ENCODE measurements at places on chromosomes 2 and 18. TPM values are rescaled to one million over a fixed set of nuclear protein-coding genes. Genes with fewer than 3 reads are reported as not detected.
A peak's percentile ranks its signal among the peaks of the same experiment; 100 is the strongest.

Gene ID2
- polyA plus RNA-seq, result 2,821 TPM

- DNase-seq, result no peak
- no peak overlapping the region for H3K4me3 ChIP-seq
- no peaks in the 10 kb centered on the region for H3K27me3 ChIP-seq
- no peaks in the 10 kb centered on the region for H3K36me3 ChIP-seq
- no peak overlapping the region for H3K27ac ChIP-seq
- no peaks in the 10 kb centered on the region for H3K4me1 ChIP-seq
Measured at GRCh38 chr18:5152343-5153020, 44.6 kb downstream of the AKAIN1 start.

Gene SERPINB12
- not detected for polyA plus RNA-seq

DNA sequence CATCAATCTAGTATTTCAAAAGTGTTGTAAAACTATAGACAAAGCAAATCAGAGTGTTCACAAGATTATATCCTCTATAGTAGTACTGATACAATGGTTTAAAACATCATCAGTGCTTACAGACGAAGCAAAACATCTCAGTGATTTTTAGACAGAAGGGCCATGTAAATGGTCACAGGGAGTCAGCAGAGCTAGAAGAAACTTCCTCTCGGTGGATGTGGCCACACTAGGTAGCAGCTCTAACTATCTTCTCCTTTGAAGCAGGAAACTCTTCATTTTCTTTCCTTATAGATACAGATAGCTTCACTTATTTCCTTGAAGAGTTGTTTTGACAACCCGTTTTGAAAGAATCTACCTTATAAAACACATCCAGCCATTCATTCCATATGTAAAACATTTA lies 80.4 kb upstream of the CD226 start:
- no peaks in the 10 kb centered on the region for H3K27me3 ChIP-seq
- no peak overlapping the region for H3K27ac ChIP-seq
- DNase-seq, result no peak

GRCh38 chr2:26401739-26402541 lies at the start of gene DRC1:
Gene DRC1 (plus strand): TSS chr2:26401920. CDS start chr2:26401990, 70 bp downstream.
- DNase-seq, result peak; percentile 37
- no peaks in the 10 kb centered on the region for H3K36me3 ChIP-seq
- H3K4me1 ChIP-seq, result peaks cover 6% of the 10 kb centered on the region
- H3K27me3 ChIP-seq, result no peaks in the 10 kb centered on the region
- H3K4me3 ChIP-seq, result no peak within 1 kb of the TSS
- H3K27ac ChIP-seq, result no peak within 1 kb of the TSS

Gene RBM44
- not detected for polyA plus RNA-seq

DNA sequence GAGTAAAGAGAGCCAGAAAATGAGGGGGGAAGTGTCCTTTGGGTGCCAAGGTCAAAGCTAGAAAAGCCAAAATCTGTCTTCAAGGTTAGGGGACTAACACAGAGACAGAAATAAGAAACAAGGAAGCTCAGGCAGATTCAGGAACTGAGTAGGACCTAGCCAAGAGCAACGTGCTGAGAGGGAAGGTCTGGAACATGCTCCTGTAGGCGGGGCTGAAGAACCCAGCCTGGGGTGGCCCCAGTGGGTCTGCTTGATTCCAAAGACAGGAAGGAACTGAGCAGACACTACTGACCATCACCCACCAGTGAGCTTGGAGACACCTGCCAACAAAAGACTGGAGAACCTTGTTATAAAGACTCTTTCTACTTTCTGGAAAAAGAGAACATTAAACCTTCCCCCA lies 105.1 kb downstream of the SP3 start:
- no peak overlapping the region for H3K27ac ChIP-seq
- no peaks in the 10 kb centered on the region for H3K36me3 ChIP-seq
- peaks cover 14% of the 10 kb centered on the region for H3K4me1 ChIP-seq
- no peaks in the 10 kb centered on the region for H3K27me3 ChIP-seq
- H3K4me3 ChIP-seq, result no peak overlapping the region
- peak; percentile 44 for DNase-seq

Gene NXPH2
- polyA plus RNA-seq, result not detected

Gene MAPK4
- polyA plus RNA-seq, result not detected

DNA sequence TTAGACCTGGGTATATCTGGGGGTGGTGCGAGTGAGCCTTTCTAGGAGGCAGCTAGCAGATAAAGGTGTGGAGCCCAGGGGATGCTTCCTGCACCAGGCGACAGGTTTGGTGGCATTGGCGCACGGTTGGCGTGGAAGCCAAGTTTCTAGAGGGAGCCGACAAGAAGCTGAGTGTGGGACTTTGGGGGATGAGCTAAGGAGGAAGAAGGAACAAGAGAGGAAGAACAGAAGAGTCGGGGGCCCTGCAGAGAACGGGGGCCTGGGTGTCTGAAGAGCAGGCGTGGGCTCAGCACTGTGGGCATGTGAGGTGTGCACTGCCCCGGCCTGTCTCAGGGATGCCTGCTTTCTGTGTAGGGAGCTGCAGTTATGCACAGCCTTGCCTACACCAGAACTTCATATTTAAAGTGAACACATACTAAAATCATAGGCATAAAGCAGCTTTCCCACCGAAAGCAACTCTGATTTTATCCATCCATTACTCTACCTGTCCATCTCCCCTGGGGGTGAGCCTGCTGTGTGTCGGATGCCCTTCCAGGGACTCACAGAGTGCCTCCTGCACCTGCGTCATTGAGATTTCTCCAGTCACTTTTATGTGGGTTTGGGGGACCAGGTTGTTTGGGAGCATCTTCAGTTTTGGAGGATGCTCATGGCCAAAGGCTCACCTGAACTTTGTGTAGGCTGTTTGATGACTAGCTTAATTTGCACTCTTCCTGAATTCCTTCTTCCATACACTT lies 149.7 kb downstream of the LDLRAD4 start:
- H3K4me1 ChIP-seq, result peaks cover 35% of the 10 kb centered on the region
- no peaks in the 10 kb centered on the region for H3K27me3 ChIP-seq
- DNase-seq, result no peak
- no peak overlapping the region for H3K4me3 ChIP-seq
- H3K27ac ChIP-seq, result no peak overlapping the region

Gene OTX1
- not detected for polyA plus RNA-seq

Gene TNFAIP6
- polyA plus RNA-seq, result 1.1 TPM

Gene VWA3B
- polyA plus RNA-seq, result not detected

Measured in CD14-positive monocyte (primary cell).